ENCODE measurements at places on chromosomes 5 and 9. TPM values are rescaled to one million over a fixed set of nuclear protein-coding genes. Genes with fewer than 3 reads are reported as not detected.

PCDHGB2 gene
- 0.38 TPM for total RNA-seq

DNA sequence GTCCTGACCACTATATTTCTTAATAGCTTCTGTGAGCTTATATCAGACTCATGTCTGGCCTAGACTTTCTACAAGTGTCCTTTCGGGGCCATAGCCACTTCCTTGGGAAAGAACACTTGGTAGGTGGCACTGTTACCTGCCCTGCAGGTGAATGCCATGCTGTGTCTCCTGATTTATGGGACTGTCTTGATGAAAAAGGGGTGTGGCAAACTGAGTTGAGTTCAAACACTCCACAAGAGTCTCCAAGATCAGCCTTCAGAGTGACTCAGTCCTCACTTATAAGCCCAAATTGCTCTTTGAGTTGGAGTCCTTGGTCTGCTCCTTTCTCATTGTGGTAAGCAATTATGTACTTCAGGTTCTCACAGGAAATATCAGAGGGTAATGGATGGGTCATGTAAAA is 9.9 kb upstream of the ANKHD1 start:
- DNase-seq = no peak

DNA sequence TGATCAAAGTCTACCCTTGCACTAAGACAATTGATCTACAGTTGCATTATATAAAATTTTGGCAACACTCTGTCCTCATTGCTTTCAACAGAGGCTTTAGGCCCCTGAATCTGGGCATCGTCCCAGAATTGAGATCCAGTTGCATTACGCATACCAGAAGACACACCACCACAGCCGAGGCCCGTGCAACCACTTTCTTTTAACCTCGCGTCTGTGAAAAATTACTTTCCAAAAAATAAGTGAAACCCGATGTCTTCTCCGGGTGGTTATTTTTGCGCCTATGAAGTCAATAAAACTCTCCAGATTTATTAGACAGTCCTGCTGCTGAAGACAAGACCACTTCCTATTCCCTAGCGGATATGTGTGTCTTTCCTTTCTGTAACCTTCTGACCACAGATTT is 52.1 kb upstream of the NFIB start:
- no peak for DNase-seq

SPATA31C1 gene
- total RNA-seq = not detected

- no peak for DNase-seq
Measured at GRCh38 chr9:130660683-130661450, 3.5 kb upstream of the PRDM12 start.

PAEP gene
- not detected for total RNA-seq

- no peak for DNase-seq
Measured at GRCh38 chr5:175493726-175494125, 15.4 kb downstream of the SFXN1 start.

DNA sequence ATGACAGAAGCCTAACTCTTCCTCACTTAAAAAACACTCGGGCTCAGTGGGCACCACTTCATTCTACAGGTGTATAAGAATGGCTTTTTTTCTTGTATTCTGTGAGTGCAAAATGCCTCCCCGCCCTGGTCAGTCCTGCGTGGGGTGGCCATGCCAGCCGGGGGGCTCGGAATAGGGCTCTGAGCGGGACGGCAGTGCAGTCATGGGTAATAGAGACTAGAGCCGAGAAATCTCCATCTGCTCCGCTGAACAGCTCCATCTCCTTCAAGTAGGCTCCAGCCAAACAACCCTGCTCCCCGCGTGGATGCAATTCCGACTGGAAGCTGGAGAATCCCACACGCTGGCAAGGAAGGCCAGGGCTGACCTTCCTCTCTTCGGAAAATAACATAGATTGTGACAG is 317.0 kb upstream of the IRX4 start:
- no peak for DNase-seq

DNA sequence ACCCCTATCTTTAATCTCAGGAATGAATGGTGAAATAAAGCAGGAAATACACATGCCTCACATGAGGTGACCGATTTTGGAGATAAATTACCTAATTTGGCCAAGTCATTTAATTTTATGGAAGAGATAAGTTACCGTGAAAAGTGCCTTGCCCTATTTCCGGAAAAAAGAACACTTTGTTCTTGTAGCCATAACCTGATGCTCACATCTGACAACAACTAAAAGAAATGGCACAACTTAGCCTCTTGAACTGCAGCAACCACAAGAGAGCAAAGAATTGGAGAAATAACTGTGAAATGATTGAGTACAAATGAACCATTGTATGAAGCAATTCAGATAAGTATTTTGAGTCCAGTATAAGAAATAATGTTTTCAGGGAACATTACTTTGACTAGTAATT is 628.1 kb upstream of the TYRP1 start:
- DNase-seq = no peak

- DNase-seq = no peak
Measured at GRCh38 chr5:36029914-36030313, 36.8 kb downstream of the UGT3A2 start.

C5orf24 gene
- 15.6 TPM for total RNA-seq

- no peak for DNase-seq
Measured at GRCh38 chr5:129410488-129410887, 49.6 kb upstream of the ADAMTS19 start.

DNA sequence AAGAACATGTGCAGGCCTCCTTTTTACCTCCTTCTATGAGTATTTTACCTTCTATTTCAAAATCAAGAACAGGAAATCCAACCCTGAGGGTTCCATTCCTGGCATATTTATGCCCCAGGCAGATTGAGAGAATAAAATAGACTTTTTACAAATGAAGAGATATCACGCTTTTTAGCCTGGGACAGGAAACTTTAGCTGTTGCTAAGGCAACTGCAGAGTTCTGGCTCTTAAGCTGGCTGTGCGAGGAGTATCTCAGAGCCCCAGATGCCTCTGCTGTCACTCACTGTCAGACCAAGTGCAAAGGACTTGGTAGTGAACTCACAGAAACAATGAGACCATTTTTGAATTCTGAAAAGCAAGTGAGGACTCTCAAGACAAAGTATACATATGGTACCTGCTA is 69.5 kb upstream of the HSPB3 start:
- no peak for DNase-seq

GRCh38 chr9:14066831-14067230 is 247.1 kb downstream of the NFIB start:
- no peak for DNase-seq

GTF3C5 gene
- total RNA-seq = 68.2 TPM

DNA sequence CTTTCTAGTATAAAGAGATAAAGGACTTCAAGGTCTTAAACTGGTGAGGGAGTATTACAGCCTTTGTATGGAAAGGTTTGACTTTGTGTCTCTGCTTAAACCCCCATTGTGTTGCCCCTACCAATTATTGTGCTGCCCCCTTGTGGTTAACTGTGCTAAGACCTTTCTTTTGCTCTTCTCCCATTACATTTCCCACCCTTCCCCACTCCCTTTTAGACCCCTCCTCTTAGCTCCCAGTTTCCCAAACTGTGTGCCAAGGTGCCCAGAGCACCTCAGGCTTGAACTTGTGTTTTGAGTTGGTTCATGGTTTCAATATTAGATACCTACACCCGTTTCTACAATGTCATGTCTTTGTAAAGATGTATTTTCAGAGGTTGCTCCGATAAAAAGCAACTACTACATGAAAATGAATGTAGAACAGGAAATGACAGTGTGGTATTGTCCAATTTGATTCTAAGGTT is 2.9 kb downstream of the JAK2 start:
- DNase-seq = peak; percentile 66

DNA sequence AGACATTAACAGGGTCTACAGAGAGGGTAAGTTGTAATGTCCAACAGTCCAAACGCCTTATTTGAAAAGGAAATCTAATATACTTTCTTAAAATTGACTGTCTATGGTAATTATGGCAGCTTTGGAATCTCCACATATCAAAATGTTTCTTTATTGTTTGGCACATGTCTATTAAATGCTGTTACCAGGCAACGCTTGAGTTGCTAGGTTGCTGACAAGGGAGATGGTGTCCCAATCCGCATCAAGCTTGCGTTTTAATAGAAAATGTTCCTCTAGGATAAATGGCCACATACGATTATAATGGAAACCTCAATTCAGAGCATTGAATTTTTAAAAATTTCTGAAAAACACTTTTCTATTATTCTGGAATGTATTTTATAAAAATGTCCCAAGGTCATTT is 9.2 kb downstream of the ANXA1 start:
- DNase-seq = no peak

GRCh38 chr5:164256351-164256750 is 750.9 kb downstream of the MAT2B start:
- DNase-seq = no peak

DNA sequence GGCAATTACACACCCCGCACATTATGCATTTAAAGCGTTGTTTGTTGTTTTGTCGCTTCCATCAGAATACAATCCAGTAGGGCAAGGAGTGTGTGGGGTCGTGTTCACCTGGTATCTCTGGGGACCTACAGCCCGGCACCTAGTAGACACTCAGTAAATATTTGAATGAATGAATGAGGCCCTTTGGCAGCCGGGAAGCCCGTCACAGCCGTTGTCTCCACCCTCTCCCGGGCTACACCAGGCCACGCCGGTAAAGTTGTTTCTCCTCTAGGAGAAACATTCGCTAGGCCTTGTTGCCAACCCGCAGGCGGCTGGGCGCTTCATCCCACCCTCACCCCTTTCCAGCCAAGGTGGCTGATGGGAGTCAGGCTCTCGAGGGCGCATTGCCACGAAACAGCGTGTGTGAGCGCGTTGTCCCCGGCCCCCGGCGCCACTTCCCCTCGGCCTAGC is 876 bp upstream of the JAK2 start:
- no peak for DNase-seq

- no peak for DNase-seq
Measured at GRCh38 chr5:179333796-179334761, 11.2 kb downstream of the ADAMTS2 start.

DNA sequence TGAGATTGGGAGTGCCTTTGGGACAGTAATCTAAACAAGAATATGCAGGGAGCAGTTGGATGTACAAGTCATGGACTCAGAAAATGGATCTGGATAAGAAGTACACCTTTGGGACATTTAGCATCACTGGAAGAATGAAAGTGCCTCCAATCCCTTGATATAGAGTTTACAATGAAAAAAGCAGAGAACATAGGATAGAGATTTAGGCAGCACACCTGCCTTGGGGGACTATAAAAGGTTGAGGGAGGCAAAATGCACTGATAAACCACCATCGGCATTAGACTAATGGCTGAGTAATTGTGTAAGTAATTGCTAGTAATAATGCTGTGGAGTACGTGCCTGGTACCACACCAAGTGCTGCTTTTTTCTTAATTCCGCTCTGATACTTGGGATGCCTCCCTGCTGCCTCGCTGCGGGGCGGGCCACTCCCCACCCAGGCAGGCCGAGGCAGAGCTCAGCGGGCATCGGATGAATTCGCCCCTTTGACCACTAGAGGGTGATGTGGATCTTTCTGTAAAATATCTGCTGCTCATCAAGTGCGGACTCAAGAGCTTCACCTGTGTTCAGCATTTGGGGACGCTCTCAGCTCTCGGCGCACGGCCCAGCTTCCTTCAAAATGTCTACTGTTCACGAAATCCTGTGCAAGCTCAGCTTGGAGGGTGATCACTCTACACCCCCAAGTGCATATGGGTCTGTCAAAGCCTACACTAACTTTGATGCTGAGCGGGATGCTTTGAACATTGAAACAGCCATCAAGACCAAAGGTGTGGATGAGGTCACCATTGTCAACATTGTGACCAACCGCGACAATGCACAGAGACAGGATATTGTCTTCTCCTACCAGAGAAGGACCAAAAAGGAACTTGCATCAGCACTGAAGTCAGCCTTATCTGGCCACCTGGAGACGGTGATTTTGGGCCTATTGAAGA is 99.9 kb downstream of the ANKRD18B start:
- peak; percentile 34 for DNase-seq

GRCh38 chr9:109172935-109173334 is 5.9 kb upstream of the FRRS1L start:
- DNase-seq = no peak

SLC6A3 gene
- total RNA-seq = not detected

MAPK9 gene
- total RNA-seq = 29.9 TPM

DAB2IP gene
- total RNA-seq = 0.38 TPM

DNA sequence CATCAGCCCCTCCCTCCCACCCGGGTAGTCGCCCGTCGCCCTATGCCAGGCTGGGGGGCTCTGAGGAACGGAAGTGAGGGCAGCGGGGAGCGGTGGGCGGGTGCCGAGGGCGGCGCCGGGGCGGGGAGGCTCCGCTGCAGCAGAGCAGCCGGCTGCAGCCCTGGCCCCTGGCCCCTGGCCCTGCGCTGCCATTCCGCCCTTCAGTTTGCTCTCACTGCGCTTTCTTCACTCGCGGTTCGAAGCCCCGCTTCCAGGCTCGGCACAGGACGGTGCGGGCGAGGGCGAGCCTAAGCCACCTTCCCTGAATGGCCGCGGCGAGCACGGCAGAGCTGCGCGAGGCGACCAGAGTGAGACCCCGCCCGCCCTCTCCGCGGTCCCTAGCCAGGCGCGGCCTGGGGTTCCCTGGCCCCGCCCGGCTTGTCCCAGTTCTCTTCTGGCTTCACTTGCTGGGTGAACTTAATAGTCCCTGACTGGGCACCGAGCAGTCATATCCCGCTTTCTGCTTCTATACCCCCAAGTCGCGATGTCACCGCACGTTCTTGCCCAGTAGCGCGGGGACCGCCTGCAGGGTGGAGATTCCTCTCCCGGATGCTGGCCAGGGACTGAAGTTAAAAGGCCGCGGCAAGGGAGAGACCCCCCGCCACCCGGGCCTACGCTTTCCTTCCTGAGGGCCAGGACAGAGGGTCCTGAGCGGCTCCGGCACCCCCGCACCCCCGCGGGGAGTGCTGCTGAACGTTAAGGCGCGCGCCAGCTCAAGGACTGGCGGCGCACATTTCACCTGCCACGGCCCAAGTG is 623 bp upstream of the TRIM36 start:
- DNase-seq = no peak

GRCh38 chr9:123482295-123482968 is 126.4 kb downstream of the CRB2 start:
- DNase-seq = no peak

- no peak for DNase-seq
Measured at GRCh38 chr9:72812559-72813111, 140.2 kb downstream of the ALDH1A1 start.

UGT3A1 gene
- not detected for total RNA-seq

GRCh38 chr9:69044240-69045219 is 9.0 kb downstream of the FXN start:
- no peak for DNase-seq

- DNase-seq = no peak
Measured at GRCh38 chr5:57804505-57804904, 321.9 kb upstream of the ACTBL2 start.

DNA sequence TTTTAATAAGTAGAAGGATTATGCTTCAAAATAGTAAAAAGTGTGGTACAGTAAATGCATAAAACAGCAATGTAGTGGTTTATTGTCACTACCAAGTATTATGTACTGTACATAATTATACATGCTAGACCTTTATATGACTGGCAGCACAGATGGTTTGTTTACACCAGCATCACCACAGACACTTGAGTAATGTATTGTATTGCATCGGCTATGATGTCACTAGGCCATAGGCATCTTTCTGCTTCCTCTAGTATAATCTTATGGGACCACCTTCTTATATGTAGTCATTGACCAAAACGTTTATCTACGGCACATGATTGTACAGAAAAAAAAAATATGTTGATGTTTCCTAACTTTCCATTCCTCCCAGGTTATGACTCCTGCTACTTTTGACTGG is 31.9 kb upstream of the SSBP2 start:
- DNase-seq = no peak

DYNC2I2 gene
- total RNA-seq = 64.7 TPM

PIP5KL1 gene
- 0.64 TPM for total RNA-seq

- no peak for DNase-seq
Measured at GRCh38 chr5:135223404-135223803, 175.6 kb downstream of the MACROH2A1 start.

- no peak for DNase-seq
Measured at GRCh38 chr5:57341380-57341979, 141.1 kb downstream of the ACTBL2 start.

ENHO gene
- total RNA-seq = not detected

All from GM12878 (cell line).